Stimulated activated CD8-positive, alpha-beta memory T cell treated with anti-CD3 and anti-CD28 coated beads, Interleukin-4, amount 100 ng/mL, for 1 hour (primary cell): ENCODE measurements at places on chromosomes 3 and 15.

GRCh38 chr3:126023390-126023789, 54.4 kb downstream of the ROPN1B start:
- DNase-seq, result no peak

- no peak for DNase-seq
These were observed 100.1 kb upstream of the TSC22D2 start for GRCh38 chr3:150308037-150308319.

DNA sequence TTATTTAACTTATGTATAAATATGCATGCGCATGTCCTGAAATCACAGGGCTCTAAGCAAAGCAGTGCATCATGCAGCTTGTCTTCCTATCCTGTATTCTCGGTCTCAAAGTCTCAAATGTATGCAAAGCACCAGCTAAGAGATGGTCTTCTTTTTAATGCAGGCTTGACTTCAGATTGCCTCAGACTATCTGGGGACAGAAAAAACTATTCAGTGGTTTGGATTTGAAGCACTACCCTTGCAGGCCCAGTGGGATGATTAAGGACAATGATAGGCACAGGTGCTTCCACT, 18.5 kb upstream of the NMNAT3 start:
- DNase-seq, result no peak

GRCh38 chr3:131716007-131716406, 213.2 kb upstream of the MRPL3 start:
- DNase-seq, result no peak

DNA sequence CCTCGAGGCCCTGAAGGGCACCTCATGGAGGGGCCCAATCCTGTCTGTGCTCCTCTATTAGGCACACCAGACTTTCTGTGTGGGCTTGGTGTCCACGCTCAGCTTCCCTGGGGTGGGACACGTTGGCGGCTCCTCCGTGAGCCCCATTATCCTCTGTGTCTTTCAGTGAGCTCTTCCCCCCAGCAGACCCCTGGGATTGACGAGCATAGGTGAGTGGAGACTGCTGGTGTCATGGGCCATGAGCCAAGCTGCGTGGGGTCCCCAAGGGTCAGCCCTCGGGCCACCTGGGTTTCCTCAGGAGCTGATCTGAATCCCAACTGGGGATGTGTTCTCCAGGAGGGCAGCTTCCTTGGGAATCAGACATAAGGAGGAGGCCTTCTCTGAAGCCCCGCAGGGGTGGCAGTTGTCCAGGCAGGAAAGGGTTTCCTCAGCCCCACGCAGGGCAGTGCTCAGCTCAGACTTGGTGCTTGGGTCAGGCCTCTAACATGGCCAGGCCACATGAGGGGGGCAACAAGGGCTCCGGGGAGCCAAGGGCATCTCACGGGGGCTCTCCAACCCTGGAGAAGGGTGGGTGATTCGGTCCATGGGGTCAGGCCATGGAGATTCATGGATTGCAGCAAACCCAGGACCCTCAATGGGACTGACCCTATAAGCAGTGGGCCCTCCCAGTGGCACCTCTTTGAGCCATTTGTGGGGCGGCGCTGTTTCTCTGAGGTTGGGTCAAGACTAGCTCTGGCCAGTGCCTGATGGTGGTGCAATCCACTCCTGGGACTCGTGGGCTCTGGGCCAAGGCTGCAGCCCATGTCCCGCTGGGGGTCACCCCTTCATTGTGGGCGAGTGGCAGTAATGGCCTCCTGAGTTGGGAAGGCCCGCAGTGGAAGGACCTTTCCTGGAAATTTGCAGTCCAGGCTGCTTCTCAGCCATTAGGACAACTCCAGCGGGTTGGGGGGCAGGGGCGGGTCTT, 222.5 kb downstream of the SNRPN start:
- DNase-seq, result no peak
